ENCODE measurements at places on chromosomes 3 and 15.

DNA sequence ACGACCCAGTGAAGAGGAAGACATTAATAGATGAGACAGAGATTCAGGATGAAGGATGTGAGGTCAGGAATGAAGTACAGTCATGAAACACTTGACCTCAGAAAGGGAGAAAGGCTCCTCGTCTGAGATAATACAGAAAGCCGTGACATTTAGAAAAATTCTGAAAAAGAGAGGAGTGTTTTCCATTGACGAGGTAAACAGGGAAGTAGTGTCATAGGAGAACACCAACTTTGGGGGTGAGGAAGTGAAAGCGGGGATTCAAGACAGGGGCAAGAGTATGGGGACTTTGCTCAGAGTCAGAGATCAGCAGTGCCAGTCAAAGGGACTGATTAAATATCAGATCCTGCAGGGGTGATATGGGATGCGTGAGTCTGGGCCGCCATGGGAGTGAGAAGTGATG is 160.9 kb downstream of the PLCL2 start:
- no peak for DNase-seq

DNA sequence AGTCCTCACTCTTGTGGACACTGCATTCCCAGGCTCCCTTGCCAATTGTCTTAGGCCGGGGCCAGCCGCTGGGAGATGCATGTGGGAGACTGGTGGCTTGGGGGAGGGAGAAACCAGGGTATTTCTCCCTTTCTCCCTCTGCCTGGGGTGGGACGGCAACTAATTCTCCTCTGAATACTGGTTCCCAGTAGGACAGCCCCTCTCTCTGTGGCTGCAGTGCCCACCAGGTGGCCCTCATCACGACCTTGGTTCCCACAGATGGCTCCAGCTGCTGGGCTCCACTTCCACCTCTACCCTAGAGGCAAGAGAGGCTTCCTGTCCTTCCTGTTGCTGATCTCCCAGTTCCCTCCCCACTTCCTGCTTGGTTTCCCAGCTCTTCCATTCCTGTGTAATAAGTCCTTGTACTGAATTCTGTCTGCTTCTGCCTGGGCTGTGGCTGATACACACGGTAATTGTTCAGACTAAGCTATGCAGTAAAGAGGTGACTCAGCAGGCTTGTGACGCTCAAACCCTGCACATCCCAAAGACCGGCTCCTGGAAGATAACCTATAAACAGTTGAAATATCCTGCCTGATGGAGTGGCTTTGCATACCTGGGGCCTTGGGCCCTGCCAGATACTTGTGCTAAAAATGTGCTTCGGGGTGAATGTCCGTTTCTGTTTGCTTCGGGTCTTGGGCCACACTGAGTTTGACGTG is 20.4 kb upstream of the COPG1 start:
- no peak for DNase-seq

- DNase-seq, result no peak
These were observed 1.4 kb upstream of the NDUFAF3 start for GRCh38 chr3:49020330-49021212.

DNA sequence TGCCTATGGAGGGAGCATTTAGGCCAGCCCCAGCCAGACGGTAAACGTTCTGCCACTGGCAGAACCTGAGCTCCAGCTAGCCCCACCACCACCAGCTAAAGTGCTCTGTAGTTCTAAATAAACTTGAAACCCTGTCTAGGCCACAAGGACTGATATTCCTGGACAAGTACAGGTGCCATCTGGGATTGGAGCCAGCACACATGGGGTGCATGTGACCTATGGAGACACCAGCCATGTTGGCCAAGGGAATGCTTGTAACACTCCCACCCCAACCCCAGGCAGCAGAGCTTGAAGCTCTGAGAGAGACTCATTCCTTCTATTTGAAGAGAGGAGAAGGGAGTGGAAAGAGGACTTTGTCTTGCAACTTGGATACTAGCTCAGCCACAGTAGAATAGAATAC is 284.5 kb upstream of the DCBLD2 start:
- DNase-seq, result no peak

DNA sequence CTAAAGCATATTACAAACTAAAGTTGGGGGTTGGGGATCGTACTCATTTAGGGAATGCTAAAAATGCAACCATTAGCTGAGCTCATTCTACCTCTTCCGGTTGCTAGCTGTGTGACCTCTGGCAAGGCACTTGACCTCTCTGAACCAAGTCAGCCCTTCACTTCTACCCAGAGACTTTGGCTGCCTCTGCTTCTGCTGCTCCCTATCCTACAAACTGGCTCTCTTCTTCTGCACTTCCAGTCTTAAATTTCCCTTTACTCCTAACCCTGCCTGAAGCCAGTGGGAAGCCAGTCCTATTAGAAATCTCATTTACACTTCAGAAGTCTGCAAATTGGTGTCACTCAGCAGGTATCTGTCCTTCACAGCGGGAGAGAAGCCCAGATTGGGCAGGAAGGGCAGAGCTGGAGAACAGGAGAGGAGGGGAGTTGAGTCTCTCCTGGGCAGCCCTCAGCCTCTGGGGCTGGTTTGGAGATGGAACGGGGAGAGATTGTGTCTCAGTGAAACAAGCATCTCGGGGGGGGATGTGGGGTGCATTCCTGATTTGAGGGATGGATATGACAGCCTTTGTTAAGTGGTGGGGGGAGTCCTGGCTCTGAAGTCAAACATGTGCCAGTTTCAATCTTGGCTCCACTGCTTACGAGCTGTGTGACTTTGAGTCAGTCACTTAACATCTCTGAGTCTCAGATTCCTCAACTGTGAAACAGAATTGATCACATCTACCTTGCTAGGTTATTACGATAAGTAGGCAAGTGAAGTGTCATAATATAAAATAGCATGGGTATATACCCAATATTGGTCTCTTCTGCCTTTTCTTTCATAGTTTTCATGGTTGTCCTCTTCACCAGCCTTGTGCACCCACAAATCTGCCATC is 7.8 kb upstream of the AEN start:
- no peak for DNase-seq

GRCh38 chr15:73633991-73634495 is 854 bp upstream of the NPTN start:
- no peak for DNase-seq

GRCh38 chr3:99236576-99236975 is 335.1 kb upstream of the DCBLD2 start:
- no peak for DNase-seq

All from CD8-positive, alpha-beta T cell (primary cell).